ENCODE measurements at places on chromosomes 1 and 21.

- no peak for DNase-seq
These were observed 6.7 kb downstream of the GADD45A start for GRCh38 chr1:67691712-67692111.

DNA sequence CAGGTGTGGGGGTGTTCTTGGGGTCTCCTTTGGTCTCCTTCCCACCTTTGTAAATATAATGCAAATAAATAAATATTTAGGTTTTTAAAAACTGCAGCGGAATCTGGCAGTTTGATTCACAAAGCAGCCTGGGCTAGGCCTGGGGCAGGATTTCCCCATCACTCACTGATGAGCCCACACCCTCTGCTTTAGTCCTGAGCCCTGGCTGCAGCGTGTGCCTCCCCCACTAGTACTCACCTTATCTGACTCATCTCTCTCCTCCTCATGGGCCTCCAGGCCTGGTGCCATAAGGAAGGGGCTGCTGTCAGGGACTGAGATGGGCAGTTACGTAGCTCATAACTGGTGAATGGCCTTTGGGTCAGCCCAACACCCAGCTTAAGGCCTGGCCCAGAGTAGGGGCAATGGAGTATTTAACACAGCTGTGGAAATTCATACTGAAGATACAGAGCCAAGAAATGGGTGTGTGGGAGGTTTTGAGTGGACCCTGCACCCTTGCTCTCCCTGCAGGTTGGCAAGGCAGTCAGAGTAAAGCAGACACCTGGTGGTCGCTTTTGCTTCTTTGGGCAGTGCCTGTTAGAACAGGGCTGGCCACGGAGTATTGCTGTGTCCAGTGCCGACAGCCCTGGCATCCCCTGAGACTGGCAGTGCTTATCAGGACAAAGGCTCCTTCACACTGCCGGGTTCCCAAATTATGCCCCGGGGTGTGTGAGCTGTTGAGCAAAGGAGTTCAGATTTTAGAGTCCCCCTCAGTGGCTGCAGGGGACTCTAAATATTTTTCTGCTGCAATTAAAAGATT, 39.7 kb downstream of the AZIN2 start:
- no peak for DNase-seq

DNA sequence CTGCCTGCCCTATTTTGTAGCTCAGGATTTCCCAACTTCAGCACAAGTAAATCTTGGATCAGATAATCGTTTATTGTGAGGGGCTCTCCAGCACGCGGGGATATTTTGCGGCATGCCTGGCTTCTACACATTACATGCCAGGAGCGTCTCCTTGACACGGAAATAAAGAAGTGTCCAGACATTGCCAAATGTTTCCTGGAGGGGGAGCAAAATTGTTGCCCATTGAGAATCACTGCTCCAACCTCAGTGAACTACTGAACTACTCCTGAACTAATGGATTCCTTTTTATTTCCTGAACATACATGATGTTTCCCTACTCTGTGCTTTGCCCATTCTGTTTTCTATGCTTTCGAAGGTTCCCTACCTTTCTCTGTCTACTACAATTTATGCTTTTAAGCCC, 1359.1 kb upstream of the ADGRL2 start:
- no peak for DNase-seq

- DNase-seq = no peak
These were observed 20.9 kb downstream of the TTC3 start for GRCh38 chr21:37093977-37094376.

GRCh38 chr21:36695671-36696389, 3.1 kb upstream of the SIM2 start:
- no peak for DNase-seq

DNA sequence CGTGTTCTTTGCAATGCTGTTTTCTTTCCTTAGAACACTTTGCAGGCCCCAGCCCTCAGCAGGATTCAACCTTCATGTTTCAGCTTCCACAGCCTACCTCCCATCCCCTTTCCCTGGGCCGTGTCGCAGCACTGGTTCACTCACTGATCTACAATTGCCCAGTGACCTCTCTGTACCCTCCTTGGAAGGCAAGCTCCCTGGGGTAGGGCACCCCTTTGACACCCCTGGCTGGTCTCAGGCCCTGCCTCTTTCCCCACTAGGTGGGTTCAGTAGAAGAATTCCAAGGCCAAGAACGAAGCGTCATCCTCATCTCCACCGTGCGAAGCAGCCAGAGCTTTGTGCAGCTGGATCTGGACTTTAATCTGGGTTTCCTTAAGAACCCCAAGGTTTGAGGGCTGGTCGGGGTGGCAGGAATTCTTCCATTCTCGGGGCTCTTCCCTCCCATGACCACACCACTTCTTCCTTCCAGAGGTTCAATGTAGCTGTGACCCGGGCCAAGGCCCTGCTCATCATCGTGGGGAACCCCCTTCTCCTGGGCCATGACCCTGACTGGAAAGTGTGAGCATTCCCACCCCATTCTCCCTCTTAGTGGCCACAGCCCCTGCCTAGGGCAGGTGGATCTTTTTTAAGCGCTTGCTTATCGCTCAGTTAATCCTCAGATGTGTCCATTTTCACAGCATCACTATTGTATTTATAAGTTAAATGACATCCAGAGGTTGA, 7.3 kb downstream of the RHOC start:
- DNase-seq = no peak

GRCh38 chr1:44616991-44617702, 57.1 kb downstream of the TMEM53 start:
- no peak for DNase-seq

- no peak for DNase-seq
These were observed 74.4 kb downstream of the CAMTA1 start for GRCh38 chr1:6859415-6860343.

DNA sequence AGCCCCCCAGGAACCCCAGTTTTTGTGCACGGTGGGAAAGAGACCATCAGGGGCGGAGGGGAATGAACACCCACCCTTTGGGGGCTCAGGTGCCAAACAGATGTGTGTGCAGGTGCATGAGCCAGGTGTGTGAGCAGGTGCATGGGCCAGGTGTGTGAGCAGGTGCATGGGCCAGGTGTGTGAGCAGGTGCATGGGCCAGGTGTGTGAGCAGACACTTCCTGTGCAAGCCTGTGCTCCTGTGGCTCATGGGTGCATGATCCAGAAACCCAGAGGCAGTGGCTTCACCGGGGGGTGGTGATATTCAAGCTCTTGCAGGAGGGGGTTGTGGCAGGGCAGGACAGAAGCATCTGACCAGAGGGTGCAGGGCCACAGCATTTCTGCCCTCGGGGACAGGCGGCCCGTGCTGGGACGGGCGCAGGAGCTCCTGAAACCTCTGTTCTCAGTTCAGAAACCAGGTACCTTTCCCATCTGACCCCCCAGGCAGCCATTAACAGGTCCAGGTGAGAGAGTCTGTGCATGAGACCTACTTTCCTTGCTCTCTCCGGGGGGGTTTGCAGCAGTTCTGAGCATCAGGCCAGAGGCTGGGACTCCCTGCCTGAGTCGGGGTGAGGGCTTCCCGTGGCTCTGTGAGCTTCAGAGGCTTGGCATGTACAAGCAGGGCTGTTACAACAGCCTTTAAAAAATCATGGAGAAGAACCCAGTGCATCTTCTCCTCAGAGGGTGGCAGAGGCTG, 29.1 kb downstream of the COL18A1 start:
- DNase-seq = no peak

DNA sequence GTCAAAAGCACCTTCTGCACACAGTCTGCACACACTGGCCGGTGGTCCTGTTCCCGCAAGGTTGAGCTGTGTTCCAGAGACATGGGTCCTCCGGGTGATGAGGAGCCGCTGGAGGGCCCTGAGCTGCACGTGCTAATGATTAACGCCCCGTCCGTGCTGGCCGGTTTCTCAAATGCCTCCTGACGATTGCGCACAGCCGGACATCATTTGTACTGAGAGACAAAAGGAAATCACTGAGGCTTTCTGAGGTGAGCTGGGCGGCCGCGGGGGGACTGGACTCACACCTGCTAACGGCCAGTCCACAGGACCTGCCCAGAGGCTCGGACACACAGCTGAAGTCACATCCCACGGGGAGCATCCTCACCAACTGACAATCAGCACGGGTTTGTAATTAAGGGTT, 29.2 kb downstream of the POFUT2 start:
- DNase-seq = no peak

GRCh38 chr1:30601316-30602085, 121.9 kb downstream of the MATN1 start:
- DNase-seq = no peak

- no peak for DNase-seq
These were observed 144.4 kb upstream of the HNRNPU start for GRCh38 chr1:245008761-245009160.

- no peak for DNase-seq
These were observed 162.4 kb downstream of the ZSCAN20 start for GRCh38 chr1:33634806-33635205.

GRCh38 chr1:184973272-184974055, 844 bp downstream of the NIBAN1 start:
- DNase-seq = no peak

GRCh38 chr1:22437573-22437972, 14.1 kb upstream of the ZBTB40 start:
- DNase-seq = no peak

GRCh38 chr1:55214212-55214933, 791 bp downstream of the USP24 start:
- DNase-seq = no peak

DNA sequence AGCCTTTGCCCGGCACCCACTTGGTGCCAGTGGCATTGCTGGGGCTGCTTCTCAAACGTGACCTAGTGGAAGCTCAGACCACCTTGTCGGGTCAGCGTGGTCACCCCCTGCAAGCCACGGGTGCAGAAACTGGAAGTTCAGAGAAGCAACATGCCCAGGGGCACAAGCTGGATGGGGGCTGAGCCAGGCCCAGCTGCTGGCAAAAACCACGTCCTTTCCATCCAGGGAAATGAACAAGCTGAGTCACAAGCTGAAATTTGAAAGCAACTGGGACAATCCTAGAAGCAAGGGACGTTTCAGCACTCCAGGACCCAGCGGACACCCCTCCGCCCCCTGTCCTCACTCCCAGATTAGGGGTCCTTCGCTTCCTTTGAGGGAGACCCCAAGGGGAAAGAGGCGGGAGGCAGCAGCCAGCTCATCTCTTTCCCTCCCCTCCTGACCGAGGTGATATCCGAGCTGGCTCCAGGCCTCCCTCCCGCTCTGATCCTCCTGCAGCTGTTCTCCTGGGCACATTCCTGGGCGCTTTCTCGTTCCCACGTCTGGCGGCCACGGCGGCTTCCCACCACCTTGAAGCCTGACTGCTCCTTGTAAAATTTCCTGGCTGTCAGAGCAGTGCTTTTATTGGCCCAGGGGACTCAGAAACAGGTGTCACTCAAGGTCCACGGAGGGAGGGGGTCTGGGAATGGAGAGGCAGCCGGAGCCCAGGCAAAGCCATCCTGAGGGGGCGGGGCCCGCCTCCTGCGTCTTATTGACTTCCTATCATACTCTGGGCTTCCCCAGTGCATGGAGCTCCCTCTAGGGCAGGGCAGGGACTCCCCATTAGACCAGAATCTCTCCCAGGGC, 62.8 kb downstream of the PAX7 start:
- no peak for DNase-seq

DNA sequence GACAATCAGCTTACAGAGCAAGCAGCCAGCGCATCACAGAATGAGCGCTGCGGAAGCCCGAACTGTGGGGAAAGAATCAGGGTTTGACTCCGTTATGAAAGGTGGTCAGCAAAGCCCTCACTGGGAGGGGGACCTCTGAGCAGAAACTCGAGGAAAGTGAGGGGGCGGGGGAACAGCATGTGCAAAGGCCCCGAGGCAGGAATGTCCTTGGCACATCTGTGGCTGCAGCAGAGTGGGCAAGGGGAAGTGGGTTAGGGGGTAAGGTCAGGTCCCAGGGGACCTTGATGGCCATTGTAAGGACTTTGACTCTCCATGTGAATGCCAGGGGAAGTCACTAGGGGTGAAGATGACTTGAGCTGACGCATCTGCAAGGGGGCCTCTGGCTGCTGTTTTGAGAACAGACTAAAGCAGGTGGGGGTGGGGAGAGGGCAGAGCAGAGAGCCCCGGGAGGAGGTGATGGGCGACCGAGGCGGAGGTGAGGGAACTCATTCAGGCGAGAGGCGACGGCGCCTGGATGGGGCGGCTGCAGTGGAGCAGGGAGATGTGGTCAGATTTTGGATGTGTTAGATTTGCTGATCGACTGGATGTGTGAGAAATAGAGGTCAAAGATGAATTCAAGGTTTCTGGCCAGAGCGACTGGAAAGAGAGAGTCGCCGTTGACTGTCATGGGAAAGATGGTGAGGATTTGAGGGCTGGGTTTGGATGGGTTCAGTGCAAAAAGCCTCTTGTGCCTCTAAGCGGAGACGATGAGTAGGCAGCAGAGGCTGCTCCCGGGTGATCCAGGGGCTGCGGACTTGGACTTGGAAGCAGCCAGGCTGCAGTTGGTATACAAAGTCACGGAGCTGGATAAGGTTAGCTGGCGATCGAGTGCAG, 108.0 kb upstream of the ZBTB40 start:
- no peak for DNase-seq

DNA sequence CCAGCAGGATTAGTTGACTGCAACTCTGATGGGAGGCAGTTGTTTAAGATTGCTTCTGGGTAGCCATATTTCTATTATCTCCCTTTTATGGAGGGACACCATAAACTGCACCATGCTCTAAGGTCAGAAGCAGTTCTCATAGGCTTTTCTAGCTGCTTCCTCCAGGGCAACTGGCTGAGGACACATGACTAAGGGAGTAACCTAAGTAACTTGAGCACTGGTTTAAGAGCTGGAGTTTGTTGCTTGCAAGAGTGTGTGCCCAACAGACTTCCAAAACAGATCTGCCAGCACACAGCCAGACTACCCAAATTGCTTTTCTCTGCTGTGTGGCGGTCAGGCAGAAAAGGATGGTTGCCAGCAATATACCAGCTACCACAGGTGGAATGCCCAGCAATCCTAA, 111.2 kb upstream of the LHX8 start:
- no peak for DNase-seq

DNA sequence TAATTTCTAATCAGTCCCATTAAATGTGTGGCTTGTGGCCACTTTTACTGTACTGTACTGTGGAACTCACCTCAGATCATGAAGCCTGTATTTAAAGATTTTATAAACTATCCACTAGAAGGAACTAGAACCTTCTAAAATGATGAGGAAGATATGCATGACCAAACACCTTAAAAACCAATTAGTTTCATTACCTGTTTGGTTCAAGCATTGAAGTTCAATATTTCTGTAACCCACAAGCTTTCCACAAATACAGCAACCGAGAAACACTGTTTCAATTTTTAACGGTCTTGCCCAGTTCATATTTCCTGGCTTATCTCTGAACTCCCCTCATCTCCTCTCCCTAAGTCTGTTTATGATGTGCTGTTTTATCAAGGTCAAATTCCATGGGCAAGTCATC, 264.3 kb upstream of the PLD5 start:
- DNase-seq = no peak

- no peak for DNase-seq
These were observed 36.0 kb downstream of the SPSB1 start for GRCh38 chr1:9328715-9329114.

GRCh38 chr1:229271448-229272159, 693 bp downstream of the RAB4A start:
- no peak for DNase-seq

- no peak for DNase-seq
These were observed 24.7 kb upstream of the BECN2 start for GRCh38 chr1:241932845-241933244.

DNA sequence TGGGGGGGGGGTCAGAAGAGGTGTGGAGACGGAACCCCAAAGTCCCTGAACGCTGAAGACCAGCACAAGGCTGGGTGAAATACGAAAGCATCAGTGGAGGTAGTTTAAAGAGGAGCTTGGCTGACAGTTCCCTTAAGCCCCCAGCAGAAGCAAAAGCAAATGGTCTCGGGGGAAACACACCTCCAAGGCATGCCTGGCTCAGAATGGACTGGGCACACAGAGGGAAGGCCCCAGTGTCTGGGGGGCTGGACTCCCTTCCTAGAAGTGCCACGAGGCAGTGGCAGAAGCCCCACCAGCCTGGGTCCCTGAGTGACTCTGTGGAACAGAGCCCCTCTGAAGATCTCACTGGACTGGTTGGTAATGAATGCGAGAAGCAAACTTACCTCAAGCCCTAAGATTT, 43.9 kb downstream of the UBE2G2 start:
- DNase-seq = no peak
